ENCODE measurements at places on chromosomes 16 and 17. TPM values are rescaled to one million over a fixed set of nuclear protein-coding genes. Genes with fewer than 3 reads are reported as not detected.

The HCFC1R1 gene
- 67.0 TPM for total RNA-seq

The ABCA10 gene
- 6.6 TPM for total RNA-seq

The MRPL38 gene
- total RNA-seq, result 85.6 TPM

The PKD1 gene
- total RNA-seq, result 349 TPM

The APOH gene
- not detected for total RNA-seq

The UBALD1 gene
- total RNA-seq, result 22.1 TPM

The CBLN1 gene
- not detected for total RNA-seq

The PIPOX gene
- total RNA-seq, result 3.1 TPM

The PMM2 gene
- 39.2 TPM for total RNA-seq

All from prostate gland (tissue), 2 donors.